ENCODE measurements at places on chromosomes 13 and 19.

GRCh38 chr19:40542202-40542859 is 34.3 kb upstream of the SHKBP1 start:
- no peak for DNase-seq

DNA sequence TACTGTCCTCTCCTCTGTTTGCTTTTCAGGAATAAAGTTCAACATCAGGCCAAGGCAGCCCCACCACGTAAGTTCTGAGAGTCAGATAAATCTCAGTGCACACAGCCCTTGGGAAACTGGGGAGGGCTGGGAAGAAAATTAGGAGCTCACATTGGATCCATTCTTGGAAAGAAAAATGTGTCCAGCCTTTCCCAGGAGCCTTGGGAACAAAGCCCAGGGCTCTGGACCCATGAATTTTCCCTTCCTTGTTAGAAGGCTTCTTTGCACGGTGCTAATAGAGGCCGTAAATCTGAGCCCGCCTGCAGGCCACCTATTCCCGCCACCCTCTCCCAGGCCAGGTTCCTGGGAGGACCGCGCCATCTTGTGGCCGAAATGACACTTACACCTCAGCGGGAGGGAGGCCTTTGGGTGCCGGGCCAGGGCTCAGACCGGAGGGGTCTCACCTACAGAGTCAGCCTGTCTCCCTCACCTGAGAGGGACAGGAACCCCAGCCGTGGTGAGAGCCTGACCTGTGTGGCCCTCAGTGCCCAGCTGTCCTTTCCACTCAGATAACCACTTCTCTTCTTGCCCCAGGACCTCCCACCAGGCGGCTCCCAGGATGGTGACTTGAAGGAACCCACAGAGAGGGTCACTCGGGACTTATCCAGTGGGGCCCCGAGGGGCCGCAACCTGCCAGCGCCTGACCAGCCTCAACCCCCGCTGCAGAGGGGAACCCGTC is 25.1 kb upstream of the KCTD15 start:
- DNase-seq = no peak

DNA sequence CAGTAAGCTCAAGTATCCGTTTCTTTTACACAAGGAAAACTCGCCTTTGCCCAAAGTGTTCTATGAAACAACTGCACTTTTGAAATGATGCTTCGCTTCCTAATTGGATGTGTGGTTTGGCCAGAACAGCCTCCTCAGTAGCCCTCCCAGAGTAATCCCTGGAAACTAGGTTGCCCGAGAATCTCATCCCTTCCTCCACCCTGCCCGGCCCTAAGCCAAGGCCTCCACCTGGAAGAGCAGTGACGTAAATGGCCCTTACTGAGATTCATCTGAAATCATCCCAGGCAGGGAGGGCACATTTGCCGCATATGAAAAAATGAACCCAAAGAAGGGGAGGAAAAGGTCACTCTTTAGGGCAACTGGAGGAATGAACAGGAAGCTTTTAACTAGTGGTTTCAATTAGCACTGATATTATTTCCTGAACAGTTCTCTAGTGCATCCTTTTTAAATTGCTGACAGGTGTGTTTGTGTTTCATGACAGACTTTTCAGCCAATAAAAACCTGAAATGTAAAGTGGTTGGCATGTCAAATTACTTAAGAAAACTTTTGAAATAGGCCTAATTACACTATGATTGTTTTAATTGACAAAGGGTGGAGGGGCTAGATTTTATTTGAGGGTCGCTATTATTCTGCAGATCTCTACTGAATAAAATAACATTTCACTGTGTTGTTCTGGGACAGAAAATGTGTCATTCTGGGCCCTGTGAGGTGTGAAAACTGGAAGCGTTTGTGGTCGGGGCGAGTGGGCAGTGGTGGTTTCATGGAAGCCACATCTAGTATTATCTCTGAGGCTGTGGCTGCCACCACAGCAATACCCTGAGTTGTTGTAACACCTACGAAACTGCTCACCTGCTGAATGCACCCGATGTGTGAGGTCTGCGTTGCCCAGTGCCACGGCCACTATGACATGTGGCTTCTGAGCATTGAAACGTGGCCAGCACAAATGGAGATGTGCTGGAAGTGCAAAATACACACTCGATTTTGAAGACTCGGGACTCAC is 112.1 kb downstream of the ZIC5 start:
- DNase-seq = no peak

- DNase-seq = no peak
Observed at GRCh38 chr13:32496599-32497160, 41.9 kb downstream of the N4BP2L2 start.

DNA sequence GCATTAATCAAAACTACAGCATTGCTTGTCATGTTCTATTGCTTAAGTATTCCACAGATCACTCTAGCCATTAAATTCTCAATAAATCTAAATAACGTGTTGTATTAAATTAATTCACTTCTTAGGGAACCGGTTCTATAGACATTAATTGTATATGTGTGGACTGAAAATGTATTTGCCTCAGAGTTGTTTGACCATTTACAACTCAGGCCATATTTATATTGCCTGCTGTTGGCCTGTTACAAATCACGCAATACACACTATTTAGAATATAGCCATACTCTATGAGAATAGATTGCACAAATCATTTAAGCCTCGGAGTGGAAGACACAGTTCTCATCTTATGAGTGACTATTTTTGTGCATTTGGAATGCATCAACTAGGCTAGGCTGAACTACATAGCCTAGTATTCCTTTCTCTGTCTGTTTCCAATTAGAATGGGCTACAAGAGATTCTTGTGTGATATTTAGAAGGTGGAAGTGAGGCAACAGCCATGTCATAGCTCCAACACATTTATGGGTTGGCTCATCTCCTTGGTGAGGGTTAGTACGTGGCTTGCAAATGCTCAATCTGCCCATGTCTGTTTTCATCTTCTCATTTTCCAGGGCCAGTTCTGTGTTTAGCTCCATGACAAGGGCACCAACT is 1116.1 kb downstream of the PCDH9 start:
- no peak for DNase-seq

DNA sequence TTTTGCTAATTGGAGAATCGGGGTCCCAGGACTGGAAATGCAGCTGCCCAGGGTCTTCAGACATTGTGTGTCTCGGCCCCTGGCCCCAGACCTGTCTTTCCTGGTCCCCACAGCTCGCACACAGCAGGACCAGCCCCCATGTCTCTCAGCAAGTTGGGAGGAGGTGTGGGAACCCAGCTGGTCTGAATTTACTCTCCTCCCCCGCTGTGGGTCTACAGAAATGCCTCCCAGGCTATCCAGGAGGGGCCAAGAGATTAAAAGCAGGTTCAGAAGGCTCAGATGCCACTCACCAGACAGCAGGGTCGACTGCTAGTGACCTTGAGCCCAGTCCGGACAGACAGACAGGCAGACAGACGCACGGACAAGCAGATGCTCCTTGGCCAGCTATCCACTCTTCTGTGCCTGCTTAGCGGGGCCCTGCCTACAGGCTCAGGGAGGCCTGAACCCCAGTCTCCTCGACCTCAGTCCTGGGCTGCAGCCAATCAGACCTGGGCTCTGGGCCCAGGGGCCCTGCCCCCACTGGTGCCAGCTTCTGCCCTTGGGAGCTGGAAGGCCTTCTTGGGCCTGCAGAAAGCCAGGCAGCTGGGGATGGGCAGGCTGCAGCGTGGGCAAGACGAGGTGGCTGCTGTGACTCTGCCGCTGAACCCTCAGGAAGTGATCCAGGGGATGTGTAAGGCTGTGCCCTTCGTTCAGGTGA is at the start of gene DAND5:
DAND5 (plus strand) TSS at position 285 of the 697 bp plus-strand sequence; CDS start at position 370, 85 bp downstream.
- DNase-seq = no peak

GRCh38 chr13:31042481-31043165 is 110.2 kb downstream of the TEX26 start:
- no peak for DNase-seq

DNA sequence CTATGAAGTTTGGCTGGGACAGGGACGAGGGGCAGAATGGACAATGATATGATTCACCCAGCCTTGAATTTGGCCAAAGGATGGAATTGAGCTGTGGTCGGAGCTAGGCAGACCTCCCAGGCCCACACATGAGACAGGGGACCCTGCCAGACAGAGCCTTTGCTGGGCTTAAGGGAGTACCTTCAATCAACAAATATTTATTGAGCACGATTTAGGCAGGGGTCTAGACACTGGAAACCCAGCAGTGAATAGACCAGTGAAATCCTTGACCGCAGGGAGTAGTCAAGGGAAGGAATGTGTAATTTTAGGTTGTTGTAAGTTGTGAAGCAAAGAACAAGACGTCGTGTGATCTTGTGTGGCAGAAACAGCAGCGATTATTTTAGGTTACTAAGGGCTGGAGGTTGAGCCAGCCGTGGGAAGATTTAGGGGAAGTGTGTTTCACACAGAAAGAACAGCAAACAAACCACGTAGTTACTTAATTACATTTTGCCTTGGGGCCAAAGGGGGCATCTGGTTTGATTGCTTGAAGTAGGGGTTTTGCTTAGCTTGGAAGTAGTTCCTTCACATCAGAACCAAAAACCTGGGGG is 16.9 kb upstream of the AP1M2 start:
- DNase-seq = no peak

GRCh38 chr13:108342369-108343289 is 73.1 kb downstream of the TNFSF13B start:
- no peak for DNase-seq

- no peak for DNase-seq
Observed at GRCh38 chr19:35885225-35885738, 15.1 kb downstream of the NFKBID start.

GRCh38 chr19:9009935-9010651 is at the start of gene MUC16:
Gene MUC16 (minus strand): TSS chr19:9010409.
- no peak for DNase-seq

Measured in cortex of kidney (tissue), 1 donor.